ENCODE measurements at places on chromosomes 11 and 22.

DNA sequence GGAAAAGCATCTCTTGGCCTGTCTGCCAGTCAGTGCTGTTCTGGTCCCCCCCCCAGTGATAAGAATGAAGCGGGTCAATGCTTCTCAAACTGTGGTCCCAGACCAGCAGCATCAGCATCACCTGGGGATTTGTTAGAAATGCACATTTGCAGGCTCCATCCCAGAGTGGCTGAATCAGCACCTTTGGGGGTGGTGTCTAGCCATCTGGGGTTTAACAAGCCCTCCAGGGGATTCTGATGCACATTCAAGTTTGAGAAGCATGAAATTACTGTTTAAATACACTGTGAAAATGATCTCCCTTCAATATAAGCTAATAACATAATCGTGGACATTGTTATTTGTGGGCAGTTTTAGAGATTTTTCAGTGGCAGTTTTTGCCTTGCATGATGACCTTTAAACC lies 133.5 kb downstream of the MYO18B start:
- no peak for DNase-seq

DNA sequence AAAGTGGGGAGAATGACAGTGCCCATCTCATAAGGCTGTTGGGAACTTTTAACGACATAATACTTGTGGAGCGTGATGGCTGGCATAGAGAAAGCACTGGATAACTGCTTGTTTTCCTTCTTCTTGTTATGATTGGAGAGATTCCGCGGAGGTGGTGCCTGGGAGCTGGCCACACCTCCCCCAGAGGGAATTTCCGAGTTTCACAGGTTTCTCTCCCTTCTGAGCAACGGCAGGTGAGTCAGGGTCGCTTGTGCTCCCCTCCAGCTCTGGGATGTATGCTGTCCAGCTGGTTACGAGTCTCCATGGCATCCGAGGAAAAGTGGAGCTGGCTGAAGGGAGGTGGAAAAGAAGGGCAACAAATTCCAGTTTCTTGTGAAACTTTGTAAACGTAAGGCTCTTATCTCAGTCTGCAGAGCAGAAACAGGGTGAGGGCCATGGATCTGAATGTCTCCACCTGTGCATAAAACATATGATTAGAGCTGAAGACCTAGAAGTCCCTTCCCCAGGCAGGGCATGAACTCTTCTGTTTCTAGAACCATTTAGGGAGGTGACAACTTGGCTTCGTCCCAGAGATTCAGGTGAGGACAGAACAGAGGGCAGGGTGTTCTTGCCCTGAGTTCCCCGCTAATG lies 10.0 kb upstream of the PLET1 start:
- DNase-seq = no peak

- DNase-seq = no peak
Observed at GRCh38 chr11:120342678-120343077, 6.5 kb downstream of the ARHGEF12 start.

DNA sequence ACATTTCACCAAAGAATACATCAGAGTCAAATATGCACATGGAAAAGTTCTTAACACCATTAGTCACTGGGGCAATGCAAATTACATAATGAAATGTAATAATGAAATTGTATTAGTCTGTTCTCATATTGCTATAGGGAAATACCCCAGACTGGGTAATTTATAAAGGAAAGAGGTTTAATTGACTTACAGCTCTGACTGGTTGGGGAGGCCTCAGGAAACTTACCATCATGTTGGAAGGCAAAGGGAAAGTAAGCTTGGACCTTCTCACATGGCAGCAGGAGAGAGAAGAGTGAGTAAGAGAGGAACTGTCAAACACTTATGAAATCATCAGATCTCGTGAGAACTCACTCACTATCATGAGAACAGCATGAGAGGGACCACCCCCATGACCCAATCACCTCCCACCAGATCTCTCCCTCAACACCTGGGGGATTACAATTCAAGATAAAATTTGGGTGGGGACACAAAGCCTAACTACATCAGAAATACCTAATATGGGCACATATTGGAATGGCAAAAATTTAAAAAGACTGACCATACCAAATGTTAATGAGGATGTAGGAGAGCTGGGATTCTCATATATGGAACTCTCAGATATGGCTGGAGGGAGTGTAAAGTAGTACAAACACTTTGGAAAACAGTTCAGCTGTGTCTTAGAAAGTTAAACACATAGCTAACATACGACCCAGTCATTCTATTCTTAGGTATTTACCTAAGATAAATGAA lies 65.1 kb upstream of the CD44 start:
- no peak for DNase-seq

GRCh38 chr22:35506259-35506570 lies 34.4 kb upstream of the RASD2 start:
- no peak for DNase-seq

DNA sequence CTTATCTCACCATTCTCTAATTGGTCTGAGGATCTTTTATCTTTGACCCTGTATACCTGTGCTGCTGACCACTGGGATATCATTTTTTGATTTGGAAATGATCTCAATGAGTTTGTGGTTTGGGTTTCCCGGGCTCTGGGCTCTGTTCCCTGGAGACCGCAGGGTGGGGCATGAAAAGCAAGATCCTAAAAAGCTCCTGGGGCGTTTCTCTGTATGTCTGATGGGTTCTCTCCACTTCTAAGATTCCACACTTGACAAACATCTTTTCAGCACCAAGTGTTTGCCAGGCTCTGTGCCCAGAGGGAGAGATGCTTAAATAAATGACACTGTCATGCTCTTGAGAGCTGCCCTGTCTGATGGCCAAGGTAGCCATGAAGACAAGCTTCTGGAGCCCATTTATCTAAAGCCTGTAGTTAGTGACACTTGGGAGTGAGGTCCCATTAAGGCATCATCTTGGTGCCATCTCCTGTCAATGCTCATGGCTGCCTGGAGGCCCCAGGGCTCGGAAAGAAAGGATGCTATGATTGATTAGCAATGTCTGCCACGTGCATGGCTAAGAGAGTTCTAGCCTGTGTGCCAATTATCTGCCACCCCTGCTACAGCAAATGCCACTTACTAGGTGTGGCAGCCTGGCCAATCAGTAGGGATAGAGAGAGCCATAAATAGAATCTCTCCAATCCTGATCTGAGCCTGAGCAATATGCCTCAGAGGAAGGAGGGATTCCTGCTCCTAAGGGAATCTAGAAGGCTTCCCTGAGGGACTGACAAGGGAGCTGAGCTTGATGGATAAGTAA lies 531.6 kb downstream of the MN1 start:
- DNase-seq = peak; percentile 16

- no peak for DNase-seq
Observed at GRCh38 chr11:76574406-76574805, 96.1 kb downstream of the LRRC32 start.

GRCh38 chr11:26842478-26843282 lies 120.8 kb upstream of the SLC5A12 start:
- DNase-seq = no peak

- DNase-seq = no peak
Observed at GRCh38 chr22:26547426-26547825, 35.2 kb upstream of the TFIP11 start.
